ENCODE measurements at places on chromosomes 12 and 14.

DNA sequence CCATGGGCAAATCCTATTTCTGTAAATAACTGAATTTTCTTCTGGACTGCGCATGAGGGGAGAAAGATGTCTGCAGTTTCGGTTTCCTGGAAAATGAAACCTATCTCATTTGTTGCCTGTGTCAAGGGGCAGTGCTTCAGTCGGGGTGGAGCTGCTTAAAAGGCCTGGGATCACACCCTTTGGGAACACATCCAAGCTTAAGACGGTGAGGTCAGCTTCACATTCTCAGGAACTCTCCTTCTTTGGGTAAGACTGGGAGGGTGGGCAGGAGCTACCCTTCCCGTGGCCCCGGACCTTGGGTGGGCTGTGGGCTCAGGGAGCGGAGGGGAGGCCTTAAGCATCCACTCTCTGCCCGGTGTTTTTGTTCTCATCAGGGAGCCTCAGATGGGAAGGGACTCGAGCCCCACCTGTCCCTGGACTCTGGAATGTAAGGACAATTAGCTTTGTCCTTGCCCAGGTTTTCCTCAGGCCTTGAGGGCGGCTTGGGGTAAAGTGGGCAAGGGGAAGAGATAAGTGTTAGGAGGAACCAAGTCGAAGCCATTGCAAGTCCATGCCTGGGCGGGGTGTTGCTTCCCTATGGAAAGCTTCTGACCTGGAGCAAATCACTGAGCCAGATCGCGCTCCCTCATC lies at the start of gene IFI27:
Gene IFI27, plus strand, starts transcription at position 185 of the 630 bp plus-strand sequence.
- no peak for DNase-seq

GRCh38 chr12:86445356-86445755 lies 189.2 kb upstream of the MGAT4C start:
- no peak for DNase-seq

- no peak for DNase-seq
Measured at GRCh38 chr14:64715146-64715627, 11.0 kb downstream of the PLEKHG3 start.

DNA sequence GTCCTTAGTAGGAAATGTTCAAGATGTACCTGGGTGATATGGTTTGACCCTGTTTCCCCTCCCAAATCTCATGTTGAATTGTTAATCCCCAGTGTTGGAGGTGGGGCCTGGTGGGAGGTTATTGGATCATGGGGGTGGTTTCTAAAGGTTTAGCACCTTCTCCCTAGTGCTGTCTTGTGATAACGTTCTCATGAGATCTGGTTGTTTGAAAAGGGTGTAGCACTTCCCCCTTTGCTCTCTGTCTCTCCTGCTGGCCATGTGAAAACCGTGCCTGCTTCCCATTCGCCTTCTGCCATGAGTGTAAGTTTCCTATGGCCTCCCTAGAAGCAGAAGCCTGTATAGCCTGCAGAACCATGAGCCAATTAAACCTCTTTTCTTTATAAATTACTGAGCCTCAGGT lies 353.0 kb upstream of the SFSWAP start:
- no peak for DNase-seq

DNA sequence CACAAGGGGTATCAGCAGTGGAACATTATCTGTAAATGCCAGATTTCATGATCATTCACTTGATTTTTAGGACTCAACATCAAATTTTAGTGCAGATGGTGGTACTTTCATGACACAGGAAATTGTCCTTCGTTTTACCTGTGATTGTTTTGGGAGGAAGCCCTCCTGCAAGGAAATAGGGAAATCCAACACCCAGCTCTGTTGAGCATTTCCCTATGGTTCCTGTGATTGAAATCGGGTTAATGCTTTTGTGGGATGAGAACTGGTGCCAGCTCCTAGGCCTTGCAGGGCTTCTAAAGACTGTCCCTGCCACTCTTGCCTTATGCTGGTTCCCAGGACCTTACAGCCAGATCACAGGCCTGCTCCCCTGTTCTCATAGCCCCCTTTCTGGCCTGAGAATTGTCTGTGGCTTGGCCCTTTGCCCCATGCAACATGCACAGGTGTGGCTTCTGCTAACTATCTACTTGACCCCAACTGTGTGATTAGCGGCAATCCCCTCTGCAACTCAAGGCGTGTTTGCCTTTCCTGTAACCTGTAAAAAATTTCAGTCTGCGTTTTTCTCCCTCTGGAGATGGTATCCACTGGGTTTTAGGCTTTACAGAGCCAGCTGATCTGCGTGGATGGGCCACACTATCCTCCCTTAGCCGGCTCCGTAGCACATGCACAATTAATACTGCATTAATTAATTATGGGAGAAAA lies 112.5 kb downstream of the ETV6 start:
- DNase-seq = no peak

DNA sequence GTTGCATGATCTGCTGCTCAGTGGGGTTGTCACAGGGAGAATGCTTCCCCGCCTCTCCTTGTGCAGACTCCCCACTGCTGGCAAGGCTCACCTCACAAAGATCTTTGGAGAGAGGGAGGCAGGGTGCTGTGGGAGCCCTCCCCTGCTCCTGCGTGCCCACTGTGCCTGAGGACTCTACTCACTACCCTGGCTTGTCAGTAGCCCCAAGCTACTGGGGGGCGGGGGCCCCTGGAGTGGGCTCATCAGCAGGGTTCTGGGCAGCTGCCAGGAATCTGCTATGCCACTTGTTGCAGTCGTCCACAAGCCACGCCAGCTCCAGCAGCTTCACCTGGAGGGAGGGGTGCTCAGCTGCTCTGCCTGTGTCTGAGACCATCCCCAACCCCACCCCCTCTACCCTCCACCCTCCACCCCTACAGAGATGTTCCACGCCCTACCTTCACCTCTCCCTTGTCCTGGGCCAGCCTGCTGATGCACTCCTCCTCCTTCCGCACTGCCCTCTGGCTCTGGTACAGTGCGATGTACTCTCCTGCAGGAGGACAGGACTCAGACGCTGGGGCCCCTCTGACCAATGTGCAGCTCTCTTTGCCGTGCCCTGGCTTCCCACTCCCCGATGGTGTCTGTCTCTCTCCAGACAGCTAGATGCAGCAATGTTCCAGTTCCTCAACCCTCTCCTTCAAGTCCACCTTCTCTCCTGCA lies 14.2 kb upstream of the BLTP3B start:
- DNase-seq = no peak

DNA sequence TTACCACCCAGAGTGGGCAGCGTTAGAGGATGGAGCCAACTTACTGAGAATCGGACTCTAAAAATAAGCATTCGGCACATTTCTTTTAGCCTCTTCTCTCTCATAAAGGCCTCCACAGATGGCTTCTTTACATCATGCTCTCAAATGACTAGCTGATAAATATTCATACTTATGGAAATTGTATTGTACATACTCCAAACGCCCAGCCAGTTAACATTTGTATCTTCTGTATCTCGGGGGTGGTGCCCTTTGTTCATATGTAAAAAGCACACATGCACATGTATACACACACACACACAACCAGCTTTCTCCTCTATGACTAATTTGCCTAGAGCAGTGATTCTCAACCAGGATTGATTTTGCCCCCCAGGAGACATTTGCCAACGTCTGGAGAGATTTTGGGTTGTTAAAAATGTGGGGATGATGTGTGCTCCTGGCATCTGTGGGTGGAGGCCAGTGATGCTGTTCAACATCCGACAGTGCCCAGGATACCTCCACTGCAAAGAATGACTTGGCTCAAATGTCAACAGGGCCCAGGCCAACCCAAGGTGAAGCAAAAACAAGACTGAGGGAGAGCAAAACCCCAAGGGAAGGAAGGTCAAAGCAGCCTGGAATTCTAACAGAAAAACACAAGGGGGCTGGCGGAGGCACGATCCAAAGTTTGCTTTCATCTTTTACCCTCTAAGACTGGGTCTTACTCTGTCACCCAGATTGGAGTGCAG lies 15.2 kb upstream of the CDK2AP1 start:
- no peak for DNase-seq

GRCh38 chr12:90870971-90871725 lies 83.8 kb downstream of the CCER1 start:
- no peak for DNase-seq

GRCh38 chr12:32561931-32562341 lies 117.2 kb upstream of the DNM1L start:
- DNase-seq = no peak

DNA sequence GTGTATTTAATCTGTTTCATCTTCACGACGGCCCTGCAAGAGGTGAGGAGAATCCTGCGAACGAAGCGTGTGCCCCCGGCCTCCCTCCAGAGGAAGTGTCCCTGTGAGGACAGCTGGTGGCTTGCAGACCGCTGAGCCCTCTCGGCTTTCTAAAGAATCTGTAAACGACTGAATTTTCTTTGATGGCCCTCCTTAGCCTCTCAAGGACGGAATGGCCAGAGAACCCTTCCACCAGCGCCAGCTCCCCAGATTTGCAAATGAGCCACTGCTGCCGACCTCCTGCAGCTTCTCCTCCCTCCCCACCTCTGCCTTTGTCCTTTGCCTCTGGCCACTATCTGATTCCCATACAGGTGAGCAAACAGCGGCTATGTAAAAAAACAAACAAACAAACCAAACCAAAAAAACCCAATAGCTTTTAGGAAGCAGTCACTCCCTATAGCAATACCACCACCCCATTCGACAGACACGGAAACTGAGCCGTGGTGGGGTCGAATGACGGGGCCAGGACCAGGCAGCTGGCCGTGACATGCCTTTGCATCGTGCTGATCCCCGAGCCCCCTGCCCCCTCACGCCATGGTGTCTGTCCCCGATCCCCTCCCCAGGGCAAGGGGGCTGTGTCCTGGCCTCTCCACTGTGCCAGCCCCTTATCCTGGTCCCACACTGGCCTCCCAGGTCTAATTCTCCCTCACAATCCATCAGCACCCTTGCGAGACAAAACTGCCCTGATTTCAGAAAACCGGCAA lies 23.6 kb downstream of the RFLNA start:
- no peak for DNase-seq

DNA sequence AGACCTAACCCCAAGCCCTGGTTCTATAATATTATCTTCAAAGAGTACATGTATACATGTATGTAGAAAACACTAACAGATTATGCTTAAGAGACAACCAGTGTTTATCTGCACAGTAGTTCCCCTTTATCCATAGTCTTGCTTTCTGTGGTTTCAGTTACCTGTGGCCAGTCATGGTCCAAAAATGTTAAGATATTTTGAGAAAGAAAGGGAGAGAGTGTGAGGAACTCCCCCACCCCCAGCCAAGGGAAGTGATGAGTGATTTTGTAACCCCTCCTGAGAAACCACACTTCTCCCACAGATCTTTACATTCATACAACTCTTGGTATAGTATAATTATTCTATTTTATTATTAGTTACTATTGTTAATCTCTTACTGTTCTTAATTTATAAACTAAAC lies 77.3 kb upstream of the CNTN1 start:
- no peak for DNase-seq

- no peak for DNase-seq
Measured at GRCh38 chr12:42332301-42333285, 6.6 kb downstream of the PPHLN1 start.

DNA sequence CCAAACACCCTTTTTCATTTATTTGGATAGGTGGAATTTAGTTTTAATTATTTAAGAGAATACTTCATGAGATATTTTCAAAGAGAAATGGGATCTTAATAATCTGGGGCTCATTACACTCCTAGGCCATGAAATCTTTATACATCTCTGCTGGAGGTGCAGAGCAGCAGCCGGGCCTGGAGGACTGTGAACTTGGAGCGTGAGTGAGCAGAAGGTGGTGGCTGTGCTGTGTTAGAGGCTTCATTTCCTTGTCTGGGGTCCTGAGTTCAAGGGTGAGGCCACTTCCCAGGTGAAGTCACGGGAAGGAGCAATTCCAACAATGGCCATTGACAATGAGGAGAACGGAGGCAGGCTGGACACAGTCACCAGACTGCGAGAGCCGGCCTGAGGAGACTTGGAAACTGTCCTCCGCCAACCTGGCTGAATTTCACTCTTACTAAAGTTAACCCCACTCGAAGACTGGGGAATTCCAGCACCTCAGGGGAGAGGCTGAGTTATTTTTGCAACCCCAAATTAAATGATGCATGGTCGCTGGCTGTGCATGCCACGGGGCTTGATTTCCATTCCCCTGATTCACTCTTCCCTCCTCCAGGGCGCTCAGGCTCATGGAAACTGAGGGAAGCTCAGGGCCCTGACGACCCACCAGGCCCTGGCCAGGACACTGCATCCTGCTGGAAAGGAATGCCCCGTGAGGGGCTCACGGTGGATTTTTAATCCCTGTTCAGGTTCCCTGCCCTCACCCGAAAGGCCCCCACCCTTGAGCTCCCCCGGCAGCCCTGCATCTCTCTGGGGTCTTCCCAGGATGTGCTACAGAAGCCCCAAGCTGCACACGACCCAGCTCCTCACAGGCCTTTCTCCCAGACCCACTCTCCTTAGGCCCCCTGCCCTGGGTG lies 22.6 kb upstream of the TRAF3 start:
- DNase-seq = no peak

DNA sequence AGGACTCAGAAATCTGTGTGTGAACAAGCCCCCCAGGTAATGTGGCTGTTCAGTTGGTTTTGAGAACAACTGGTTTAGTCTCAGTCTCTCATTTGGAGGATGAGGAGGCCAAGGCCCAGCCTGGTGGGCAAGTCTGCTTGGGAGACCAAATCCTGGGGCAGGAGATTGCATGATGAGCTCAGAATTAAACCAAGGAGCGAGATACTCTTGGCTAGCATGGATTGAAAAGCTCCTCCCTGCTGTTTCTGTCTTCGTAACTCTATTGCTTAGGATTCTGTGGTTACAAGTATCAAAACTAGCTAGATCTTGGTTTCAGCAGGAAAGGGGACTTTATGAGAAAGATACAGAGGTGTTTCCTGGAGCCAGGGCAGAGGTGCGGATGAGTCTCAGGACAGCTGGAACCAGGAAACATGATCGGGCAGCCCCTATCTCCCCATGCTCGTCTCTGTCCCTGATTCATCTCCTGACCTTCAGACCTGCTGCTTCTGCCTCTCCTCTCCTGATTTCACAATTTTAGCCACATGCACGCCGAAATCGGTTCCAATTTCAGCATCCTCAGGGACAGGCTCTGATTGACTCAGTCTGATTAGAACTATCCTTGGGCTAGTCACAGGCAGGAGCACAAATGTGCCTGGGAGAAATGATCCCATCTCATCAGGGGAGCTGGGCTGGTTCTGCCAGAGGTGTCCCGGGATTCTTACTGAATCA lies 40.2 kb upstream of the RIN3 start:
- DNase-seq = no peak

DNA sequence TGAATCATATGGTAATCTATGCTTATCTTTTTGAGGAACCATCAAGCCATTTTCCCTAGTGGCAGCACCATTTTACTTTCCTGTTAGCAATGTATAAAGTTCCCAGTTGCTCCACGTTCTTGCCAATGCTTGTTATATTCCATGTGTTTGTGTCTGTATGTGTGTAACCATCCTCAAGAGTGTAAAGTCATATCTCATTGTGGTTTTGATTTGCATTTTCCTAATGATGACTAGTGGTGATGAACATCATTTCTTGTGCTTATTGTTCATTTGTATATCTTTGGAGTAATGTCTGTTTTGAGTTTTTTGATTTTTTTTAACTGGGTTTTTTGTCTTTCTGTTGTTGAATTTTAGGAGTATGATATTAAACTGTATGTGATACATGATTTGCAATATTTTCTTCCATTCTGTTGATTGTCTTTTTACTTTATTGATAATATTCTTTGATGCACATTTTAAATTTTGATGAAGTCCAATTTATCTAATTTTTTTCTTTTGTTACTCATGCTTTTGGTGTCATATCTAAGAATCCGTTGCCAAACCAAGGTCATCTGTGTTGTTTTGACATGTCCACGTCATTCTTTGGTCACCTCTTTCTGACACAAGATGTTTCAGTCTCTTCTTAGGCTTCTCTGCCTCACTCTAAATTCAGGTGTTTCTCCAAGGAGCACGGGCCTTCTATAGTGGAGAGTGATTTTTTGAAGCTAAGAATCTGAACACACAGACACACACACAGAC lies 36.1 kb downstream of the PPHLN1 start:
- no peak for DNase-seq

Measured in T follicular helper cell (primary cell).